Suprapubic skin (tissue), 4 donors: ENCODE measurements at places on chromosomes 6 and 20. TPM values are rescaled to one million over a fixed set of nuclear protein-coding genes. Genes with fewer than 3 reads are reported as not detected.

TSHZ2 gene
- total RNA-seq: 24.7 TPM

DNA sequence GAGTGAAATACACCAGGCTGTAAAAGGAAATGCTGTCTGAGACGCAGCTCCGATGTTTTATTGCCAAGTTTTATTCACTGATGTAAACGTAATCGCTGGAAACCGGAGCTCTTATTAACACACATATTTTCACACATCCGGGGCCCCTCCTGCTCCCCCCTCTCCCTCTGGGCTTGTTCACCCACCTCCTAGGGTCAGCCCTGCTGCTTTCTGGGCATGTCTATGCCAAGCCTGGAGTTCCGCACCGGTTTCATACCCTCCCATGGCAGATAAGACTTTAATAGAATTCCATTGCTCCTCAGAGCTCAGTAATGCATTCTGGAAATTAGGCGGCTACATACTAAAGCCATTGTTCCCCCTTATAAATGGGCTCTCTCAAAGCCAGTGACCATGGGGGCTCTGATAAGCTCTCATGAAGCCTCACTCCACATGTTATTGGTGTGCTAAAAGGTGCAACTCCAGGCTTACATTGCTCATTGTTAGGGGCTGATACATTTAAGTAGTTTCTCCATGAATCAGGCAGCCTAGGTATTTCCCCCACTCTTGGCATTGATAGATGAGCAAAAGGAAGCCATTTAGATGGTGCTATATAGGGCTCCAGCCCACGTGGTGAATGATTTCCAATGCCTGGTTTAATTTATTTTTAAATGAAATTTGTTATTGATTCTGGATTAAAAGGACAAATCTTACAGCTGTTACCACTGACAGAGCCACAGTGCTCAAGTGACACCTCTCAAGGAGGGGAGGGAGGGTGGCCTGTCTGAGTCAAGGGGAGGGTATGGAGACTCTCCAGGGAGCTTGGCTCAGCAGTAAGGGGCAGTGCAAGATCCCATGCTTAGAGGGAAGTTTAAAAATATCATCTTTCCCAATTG is 4.5 kb upstream of the VSTM2L start:
- no peak for DNase-seq

DNA sequence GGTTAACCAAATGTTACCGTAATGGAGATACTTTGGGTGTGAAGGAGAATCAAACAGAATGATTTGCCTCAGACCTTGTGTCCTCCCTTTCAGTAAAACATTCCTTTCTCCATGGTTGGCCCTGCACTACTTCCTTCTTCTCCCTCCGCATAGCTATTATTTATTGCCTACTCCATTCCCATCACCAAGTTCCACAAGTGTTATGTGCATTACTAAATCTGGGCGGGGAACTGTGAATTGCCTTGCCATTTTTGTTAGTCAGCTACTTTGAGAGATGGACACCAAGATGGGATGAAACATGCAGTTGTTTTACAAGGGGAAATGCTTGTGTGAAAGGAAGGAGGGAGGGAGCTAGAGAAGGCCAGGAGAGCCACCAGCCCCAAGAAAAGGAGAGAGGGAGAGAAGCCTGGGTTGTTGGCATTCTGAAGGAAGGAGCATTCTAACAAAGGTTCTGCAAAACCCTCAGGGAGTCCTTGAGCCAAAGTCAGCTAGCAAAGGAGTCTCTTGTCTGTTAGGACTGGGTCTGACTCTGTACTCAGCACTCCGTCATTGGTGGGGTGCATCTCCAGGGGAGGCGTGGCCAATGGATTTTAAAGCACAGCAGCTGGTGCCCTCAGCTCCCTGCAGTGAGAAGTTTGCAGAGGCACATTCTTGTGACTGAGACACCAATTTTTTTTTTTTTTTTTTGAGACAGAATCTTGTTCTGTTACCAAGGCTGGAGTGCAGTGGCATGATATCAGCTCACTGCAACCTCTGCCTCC is 83.6 kb upstream of the CHD6 start:
- DNase-seq: no peak

GPLD1 gene
- 39.0 TPM for total RNA-seq

GRCh38 chr6:151389618-151390275 is 1.6 kb downstream of the ZBTB2 start:
- DNase-seq: peak; percentile 86

- DNase-seq: no peak
These were observed 40.4 kb upstream of the PRELID3B start for GRCh38 chr20:59082981-59083380.

SLC22A16 gene
- not detected for total RNA-seq

C20orf204 gene
- total RNA-seq: 1.1 TPM

ASF1A gene
- 11.3 TPM for total RNA-seq

DNA sequence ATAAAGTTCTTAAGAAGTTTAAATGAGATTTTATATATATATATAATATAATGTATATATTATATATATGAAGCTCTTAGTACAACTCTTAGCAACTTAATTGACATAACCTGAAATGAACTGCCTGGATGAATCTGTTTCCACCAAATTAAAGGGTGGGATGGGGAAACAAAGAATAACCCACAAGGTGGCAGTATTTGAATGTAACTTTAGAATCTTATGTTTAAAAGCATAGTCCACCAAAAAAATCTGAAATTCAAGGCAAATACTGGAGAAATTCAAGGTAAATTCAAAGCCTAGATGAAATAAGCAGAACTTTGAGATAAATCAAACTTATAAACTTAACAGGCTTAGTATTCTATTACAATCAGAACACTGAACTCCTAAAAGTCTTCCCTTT is 4.4 kb upstream of the IBTK start:
- DNase-seq: no peak

DNA sequence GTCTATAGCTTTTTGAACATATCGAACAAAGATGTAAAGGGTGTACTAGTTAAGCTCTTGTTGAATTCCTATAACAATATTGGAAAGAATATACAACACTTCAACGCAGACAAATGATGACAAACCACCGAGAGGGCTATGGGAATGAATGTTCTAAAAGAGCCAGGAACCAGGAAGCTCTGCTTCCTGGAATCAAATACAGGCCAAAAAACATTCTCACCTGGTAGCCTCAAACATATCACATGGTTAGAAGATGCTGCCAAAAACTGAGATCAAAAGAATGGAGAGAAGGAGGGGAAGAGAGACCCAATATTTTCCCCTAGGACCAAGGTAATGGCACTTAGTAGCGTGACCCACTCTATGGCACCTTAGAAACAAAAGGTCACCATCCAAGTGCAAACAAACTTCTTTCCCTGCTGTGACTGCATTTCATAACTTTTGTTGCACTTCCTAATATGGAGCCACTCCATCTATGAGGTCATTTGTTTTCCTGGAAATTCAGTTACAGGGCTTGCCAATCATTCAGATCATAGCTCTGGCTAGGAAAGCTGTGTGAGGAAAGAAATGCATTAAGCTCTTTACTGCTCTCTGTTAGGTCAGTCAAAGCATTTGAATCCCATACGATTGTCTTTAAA is 199.2 kb upstream of the NT5E start:
- no peak for DNase-seq

DNA sequence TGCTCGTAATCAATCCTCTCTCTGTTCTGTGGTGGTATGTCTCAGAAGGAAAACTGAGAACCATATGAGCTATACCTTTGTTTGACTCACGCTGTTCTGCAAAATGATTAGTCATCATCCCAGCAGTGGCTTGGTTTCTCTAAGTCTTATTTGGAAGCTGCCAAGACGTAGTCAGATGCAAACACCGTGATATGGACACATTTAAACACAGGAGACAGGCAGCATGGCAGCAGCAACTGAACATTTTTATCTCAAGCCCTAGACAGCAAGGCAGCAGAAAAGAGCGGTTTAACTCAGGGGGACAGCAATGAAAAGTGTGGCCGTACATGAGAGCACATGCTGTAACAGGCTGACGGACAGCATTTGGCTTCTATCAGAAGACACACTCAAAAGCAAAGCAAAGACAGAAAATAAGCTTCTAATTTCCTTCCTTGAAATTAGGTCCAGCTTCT is 1295.1 kb downstream of the EPHA7 start:
- no peak for DNase-seq

DNA sequence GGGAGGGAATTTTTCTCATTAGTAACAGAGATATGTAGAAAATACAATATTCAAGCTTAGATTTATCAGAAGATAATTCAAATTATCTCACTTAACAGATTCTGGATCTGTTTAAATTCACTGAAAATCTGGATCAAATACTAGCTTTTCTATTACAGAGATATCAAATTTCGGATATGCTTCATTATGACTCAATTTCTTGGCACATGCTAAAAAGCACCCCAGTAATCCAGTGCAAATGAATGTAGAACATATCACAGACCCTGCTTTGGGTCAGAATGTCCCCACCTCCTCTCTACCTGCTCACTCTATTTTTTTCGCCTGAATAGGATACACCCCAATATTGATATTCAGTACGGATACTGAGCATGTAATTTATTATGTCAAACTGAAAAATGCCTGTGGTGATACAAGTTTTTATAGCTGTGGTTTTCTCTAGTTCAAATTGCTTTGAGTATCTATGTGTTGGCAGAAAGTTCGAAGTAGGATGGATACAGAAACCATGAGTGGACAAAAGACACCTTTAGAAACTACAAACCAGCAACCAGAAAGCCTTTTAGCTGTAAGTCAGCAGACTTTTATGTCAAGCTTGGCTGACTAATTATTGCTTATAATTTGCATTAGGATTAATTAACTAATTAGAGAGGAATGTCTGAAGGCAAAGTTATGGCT is 290.0 kb downstream of the TFAP2B start:
- DNase-seq: no peak
